Mucosa of descending colon (tissue), 3 donors: ENCODE measurements at places on chromosomes 7 and 10. TPM values are rescaled to one million over a fixed set of nuclear protein-coding genes. Genes with fewer than 3 reads are reported as not detected.

Gene TRPV5
- total RNA-seq = not detected

Gene MEOX2
- 3.8 TPM for total RNA-seq

Gene NANOS1
- total RNA-seq = 2.7 TPM

Gene PRKAR2B
- 4.6 TPM for total RNA-seq

Gene SLC39A12
- total RNA-seq = 0.14 TPM

Gene TMEM72
- total RNA-seq = 17.4 TPM

Gene TAS2R5
- 1.1 TPM for total RNA-seq

Gene BICC1
- 3.5 TPM for total RNA-seq

Gene OR2A7
- total RNA-seq = 16.2 TPM

Gene MYL10
- total RNA-seq = not detected

Gene NFE2L3
- total RNA-seq = 8.4 TPM

Gene ZPBP
- not detected for total RNA-seq

Gene DGKI
- 1.4 TPM for total RNA-seq

Gene MMS19
- 48.5 TPM for total RNA-seq

Gene GRK5
- total RNA-seq = 6.6 TPM

Gene FAM171A1
- total RNA-seq = 50.4 TPM

Gene CDK14
- total RNA-seq = 24.4 TPM

Gene SPDYE6
- not detected for total RNA-seq

Gene OR2F2
- total RNA-seq = not detected
